ENCODE measurements at places on chromosomes 2 and 18. TPM values are rescaled to one million over a fixed set of nuclear protein-coding genes. Genes with fewer than 3 reads are reported as not detected.

Gene NIFK
- total RNA-seq, result 42.3 TPM

Gene SALL3
- total RNA-seq, result not detected

Gene ARHGAP28
- total RNA-seq, result 4.8 TPM

- no peaks in the 10 kb centered on the region for H3K36me3 ChIP-seq
- H3K27ac ChIP-seq, result no peak overlapping the region
- no peak overlapping the region for H3K4me3 ChIP-seq
- DNase-seq, result no peak
Observed at GRCh38 chr2:3076848-3077642, 300.6 kb downstream of the EIPR1 start.

DNA sequence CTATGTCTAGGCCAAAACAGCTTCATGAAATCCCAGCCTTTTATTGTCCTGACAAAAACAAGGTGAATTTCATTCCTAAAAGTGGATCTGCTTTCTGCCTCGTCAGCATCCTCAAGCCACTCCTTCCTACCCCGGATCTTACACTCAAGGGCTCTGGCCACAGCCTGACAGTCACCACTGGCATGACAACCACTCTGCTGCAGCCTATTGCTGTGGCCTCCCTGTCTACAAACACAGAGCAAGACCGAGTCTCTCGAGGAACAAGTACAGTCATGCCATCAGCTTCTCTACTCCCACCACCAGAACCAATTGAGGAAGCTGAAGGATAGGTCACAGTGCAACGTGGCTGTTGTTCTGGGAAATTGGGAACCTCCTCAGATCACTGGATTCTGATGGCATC is 106.1 kb downstream of the ICA1L start:
- H3K4me3 ChIP-seq, result no peak overlapping the region
- no peak for DNase-seq
- H3K27me3 ChIP-seq, result no peaks in the 10 kb centered on the region
- no peak overlapping the region for H3K27ac ChIP-seq
- no peaks in the 10 kb centered on the region for H3K4me1 ChIP-seq
- peaks cover 14% of the 10 kb centered on the region for H3K36me3 ChIP-seq

- no peaks in the 10 kb centered on the region for H3K27me3 ChIP-seq
- DNase-seq, result no peak
- H3K4me1 ChIP-seq, result no peaks in the 10 kb centered on the region
- H3K27ac ChIP-seq, result no peak overlapping the region
Observed at GRCh38 chr2:54830546-54830945, 107.1 kb downstream of the EML6 start.

GRCh38 chr18:60893355-60894097 is 439.7 kb upstream of the CDH20 start:
- H3K4me3 ChIP-seq, result no peak overlapping the region
- no peak overlapping the region for H3K27ac ChIP-seq
- no peaks in the 10 kb centered on the region for H3K27me3 ChIP-seq
- no peak for DNase-seq
- H3K36me3 ChIP-seq, result no peaks in the 10 kb centered on the region

DNA sequence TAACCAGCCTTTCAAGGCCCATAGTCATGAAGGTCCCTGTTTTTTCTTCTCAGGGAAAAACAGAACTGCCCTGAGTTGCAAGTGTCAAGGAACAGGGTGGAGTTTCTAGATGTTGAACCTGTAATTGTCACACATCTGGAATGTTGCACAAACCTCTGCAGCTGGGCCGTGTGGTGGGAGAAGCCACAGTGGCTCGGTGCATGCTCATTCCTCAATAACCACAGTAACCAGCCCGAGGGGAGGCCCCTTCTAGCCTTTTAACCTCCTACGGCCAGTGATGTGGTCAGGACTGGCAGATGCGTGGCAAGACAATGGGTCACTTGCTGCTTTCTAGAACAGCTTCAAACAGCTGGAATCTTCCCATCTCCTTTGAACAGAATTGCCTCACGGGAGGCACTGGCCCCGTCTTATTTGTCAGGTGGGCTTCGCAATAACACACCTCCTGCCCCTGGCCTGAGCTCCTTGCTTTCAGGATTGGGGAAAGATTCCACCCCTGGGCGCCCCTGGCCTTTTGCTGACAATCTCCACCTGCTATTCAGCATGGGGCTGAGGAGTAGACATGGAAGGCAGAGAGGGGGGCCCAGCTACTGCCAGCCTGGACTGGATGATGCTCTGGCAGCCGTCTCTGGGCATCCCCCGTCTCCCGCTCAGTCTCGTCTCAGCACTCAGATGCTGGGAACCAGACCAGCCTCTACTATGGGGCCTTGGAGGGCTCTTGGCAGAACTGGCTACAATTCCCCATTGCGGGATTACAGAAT is 102.9 kb downstream of the KLHL29 start:
- no peaks in the 10 kb centered on the region for H3K27me3 ChIP-seq
- no peak overlapping the region for H3K27ac ChIP-seq
- H3K4me1 ChIP-seq, result no peaks in the 10 kb centered on the region

DNA sequence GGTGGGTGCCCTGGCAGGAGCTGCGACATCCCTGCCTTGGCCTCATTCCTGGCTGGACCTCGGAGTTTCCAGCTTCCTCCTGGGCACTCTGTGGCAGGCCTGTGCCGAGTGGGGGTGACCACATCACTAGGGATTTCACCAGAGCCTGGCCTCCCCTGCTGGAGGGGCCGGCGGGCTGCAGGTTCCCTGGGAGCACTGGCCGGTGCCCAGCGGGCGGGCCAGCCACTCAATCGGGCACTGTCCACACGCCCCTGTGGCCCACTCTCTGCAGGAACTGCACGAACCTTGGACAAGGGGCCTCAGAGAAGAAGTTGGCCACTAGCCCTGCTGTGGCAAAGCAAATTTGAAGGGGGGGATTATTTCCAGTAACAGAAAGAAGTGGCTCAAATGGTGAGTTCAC is 110.7 kb upstream of the APCDD1 start:
- no peak overlapping the region for H3K27ac ChIP-seq
- no peaks in the 10 kb centered on the region for H3K27me3 ChIP-seq
- H3K4me3 ChIP-seq, result no peak overlapping the region
- H3K4me1 ChIP-seq, result no peaks in the 10 kb centered on the region

DNA sequence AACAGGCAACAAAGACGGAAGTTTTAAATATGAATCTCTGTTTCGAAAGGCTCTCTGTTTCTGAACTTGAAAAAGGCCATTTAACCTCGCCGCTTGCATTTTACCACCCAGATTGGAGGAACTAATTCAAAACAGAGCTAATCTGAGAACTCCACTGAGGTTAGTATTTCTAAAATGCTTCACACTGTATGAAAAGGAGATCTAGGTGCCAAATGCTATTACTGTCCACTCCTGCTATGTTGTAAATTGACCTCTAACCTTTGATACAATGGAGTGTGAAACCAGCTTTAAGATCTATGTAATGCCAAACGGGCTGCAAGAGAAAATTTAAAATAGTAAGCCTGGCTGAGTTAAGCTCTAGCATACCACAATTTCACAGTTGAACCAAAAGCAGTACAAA is 364.5 kb downstream of the IRS1 start:
- H3K36me3 ChIP-seq, result no peaks in the 10 kb centered on the region
- H3K27ac ChIP-seq, result no peak overlapping the region

DNA sequence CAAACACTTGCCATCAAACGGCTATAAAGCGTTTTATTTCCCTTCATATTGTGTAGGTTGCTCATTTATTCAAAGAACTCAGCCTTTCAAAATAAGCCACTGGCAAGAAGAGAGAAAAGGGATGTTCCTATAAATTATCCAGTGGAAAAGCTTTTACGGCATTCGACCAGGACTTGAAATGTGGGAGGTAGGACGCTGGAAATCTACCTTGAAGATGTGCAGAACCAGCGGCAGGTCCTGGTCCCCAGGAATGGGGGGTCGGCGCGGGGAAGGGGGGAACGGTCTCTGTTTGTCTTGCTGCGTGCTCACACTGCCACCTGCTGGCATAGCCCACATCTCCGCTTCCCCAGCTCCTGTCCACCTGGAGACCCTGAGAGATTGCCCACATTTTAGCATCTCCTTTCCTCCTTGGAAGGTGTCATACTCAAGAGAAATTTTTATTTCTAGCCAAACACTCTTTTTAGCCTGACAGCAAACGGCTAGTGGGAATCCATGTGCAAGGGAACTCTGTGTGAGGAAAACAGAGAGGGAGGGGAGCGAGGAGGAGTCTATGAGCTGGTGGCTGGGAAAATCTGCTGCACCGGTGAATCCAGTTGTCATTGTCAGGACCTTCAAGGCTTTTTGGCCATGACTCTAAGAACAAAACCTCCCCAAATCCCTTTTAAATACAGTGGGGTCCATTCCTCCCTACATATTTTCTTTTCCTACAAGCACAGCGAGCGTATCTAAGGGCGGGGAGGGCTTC is 349.0 kb upstream of the PKDCC start:
- no peaks in the 10 kb centered on the region for H3K36me3 ChIP-seq
- no peaks in the 10 kb centered on the region for H3K4me1 ChIP-seq
- H3K27ac ChIP-seq, result no peak overlapping the region
- no peak for DNase-seq

DNA sequence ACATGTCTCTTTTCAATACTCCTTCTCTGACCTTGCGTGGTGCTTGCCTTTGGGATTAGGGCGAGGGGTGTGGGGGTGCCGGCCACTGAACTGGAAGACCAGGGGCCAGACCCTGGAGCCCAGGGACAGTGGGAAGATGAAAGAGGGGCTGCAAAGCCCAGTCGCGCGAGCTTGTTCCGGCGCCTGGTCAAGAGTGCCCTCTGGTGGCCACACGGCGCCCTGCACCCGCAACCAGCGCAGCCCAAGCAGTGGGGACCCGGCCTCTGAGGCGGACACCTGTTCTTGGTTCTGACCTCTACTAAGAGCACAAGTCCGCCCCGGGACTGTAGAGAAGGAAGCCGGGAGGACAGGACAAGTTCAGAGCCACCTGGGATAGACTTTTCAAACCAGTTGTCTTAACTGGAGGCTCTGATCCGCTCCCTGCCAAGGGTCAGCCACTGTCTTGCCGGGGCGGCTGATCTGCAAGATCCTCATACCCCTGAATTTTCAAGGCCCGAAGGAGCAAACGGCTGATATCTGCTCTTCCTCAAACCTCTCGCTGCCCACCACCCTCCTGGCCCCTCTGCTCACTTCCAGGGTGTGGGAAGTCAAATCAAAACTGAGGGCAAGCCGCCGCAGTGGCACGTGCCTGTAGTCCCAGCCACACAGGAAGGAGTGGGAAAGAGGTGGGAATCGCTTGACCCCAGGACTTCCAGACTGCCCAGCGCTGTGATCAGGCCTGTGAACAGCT is 14.9 kb upstream of the MSH6 start:
- H3K4me1 ChIP-seq, result no peaks in the 10 kb centered on the region
- H3K4me3 ChIP-seq, result no peak overlapping the region
- no peak overlapping the region for H3K27ac ChIP-seq

DNA sequence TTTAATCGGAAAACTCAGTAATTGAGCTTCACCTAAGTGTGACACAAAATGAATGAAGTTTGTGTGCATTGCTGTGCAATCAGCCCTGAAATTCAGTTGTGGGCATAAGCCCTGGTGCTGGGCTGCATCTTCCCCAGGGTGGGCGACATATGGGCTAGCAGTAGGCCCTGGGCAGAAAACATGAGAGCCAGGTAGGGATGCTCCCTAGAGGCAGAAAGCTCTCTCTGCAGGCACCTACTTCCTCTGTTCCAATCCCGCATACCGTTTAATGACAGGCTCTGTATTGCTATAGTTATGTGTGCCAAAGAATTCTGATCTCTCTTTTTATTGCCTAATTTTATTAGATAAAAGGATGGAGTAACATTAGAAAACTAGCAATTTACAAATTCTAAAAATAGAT is 456.7 kb downstream of the NRXN1 start:
- no peak overlapping the region for H3K27ac ChIP-seq
- H3K4me1 ChIP-seq, result no peaks in the 10 kb centered on the region
- H3K27me3 ChIP-seq, result no peaks in the 10 kb centered on the region
- H3K36me3 ChIP-seq, result no peaks in the 10 kb centered on the region
- no peak for DNase-seq

- no peaks in the 10 kb centered on the region for H3K36me3 ChIP-seq
- H3K4me1 ChIP-seq, result peaks cover 59% of the 10 kb centered on the region
- H3K27me3 ChIP-seq, result no peaks in the 10 kb centered on the region
- no peak for DNase-seq
- H3K4me3 ChIP-seq, result no peak overlapping the region
Observed at GRCh38 chr18:44883671-44884070, 203.0 kb downstream of the SETBP1 start.

DNA sequence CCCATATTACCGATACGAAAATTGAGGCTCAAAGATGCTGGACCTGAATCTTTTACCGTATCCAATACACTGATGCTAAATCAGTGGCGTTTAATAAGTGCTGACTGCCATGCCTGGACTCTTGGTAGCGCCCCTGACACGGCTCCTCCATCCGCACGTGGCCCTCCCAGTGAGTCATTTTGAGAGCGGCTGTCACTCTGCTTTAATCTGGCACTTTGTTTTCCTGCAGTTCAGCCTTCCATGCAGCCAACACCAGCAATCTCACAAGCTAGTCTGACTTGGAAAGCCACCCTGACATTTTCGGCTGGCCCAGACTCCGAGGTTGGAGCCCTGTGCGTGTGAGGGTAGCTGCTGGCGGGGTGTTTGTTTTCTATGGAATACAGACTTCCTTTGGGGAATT is 155.1 kb upstream of the LMAN1 start:
- no peaks in the 10 kb centered on the region for H3K27me3 ChIP-seq
- H3K27ac ChIP-seq, result no peak overlapping the region
- no peaks in the 10 kb centered on the region for H3K36me3 ChIP-seq
- DNase-seq, result peak; percentile 53
- peaks cover 8% of the 10 kb centered on the region for H3K4me1 ChIP-seq
- H3K4me3 ChIP-seq, result no peak overlapping the region

DNA sequence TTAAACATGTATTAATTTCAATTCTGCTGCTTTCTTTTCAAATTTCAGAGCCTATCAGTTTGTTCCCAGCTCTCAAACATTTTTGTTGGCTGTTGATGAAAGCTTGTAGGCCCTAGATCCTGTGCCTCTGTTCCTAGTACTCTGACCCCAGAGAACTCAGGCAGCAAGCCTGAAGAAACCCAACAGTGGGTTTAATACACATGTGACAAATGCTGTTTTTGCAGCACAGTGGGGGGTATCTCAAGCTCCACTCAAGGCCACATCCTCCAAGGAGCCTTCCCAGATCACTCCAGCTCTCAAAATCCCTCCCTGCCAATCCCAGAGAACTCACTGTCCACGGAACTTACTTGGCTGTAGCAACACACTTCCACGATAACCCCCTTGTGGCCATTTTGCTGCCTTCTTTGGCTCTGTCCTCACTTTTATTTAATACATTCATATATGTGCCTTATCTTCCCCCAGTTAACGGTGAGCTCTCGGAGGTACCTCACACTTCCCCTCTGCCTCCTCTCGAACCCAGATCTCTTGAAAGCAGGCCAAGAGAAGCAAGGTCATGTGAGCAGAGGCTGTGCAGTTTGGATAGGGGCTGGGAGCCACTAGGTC is 122.4 kb downstream of the TNS1 start:
- H3K36me3 ChIP-seq, result no peaks in the 10 kb centered on the region
- peaks cover 12% of the 10 kb centered on the region for H3K4me1 ChIP-seq
- H3K27ac ChIP-seq, result peak overlapping the region; percentile 29

Data from gastrocnemius medialis (tissue), 4 donors.